ENCODE measurements at places on chromosomes 2 and 18.

DNA sequence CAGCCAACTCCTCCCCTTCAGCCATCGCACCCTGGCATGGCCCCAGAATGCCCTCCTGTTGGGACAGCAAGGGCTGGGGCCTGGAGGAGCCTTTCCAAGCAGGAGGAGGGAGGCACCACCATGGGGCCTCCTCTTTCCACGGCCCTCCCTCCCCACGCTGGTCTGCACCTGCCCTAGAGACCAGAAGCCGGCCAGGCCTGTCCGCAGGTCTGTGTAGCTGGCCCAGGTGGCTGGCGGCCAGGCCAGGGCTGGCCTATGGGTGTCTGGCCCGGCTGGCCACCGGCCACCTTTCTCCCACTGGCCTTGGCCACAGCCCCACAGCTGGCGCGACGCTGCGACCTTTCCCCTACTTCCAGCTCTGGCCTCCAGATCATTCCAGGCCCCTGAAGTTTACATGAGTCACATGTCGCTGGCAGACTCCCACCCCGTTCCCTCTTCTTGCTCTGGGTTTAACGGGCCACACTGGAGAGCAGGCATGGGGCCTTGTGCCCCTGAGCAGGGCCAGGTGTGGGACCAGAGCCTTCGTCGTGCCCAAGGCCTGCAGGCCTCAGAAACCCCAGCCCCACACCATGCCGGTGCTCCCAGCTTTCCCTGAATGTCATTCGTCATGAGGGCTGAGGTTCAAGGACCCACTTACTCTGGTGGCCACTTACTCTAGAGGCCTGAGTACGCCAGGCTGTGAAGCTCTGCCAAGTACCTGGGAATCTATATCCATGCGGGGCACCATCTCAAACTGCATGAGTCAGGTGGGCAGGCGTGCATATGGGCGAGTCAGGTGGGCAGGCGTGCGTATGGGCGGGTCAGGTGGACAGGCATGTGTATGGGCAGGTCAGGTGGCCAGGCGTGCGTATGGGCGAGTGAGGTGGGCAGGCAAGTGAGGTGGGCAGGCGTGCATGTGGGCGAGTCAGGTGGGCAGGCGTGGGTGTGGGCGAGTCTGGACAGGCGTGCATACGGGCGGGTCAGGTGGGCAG is 33.3 kb upstream of the KLF11 start:
- no peak for DNase-seq

GRCh38 chr18:59229191-59229590 is 9.2 kb downstream of the GRP start:
- DNase-seq: no peak

DNA sequence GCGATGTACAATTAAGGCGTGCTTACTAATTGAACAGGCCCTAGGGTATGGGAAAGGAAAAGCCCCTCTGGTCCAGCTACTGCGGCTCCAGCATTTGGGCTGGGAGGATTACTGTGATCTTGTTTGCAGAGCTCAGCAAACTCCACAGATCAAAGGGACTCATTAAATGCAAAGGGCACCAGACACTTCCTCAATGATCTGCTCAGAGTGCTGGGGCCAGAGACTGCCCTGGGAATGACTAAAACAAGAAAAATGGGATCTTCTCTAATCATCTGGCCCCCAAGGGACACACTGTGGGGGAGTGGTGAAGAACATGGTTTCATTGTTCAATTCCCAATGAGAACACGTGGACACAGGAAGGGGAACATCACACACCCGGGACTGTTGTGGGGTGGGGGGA is 85.0 kb downstream of the MARCHF4 start:
- no peak for DNase-seq

DNA sequence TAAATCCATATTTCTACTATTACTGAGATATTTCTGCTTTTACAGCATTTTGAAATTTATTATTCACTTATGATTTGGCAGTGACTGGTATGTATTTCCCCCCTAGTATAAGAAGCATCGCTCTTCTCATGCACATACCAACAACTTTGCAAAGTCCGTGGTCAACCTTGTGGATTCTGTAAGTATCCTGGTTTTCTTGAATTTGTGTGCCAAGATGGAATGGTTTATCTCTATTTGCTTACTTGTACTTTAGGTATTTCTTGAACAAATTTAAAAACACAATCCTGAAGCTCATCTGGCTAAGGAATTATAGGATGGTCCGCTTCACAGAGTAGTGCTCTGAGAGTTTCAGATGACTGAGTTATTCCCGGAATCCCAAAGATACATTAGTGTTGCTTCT is 85.0 kb upstream of the FAM237A start:
- DNase-seq: no peak

DNA sequence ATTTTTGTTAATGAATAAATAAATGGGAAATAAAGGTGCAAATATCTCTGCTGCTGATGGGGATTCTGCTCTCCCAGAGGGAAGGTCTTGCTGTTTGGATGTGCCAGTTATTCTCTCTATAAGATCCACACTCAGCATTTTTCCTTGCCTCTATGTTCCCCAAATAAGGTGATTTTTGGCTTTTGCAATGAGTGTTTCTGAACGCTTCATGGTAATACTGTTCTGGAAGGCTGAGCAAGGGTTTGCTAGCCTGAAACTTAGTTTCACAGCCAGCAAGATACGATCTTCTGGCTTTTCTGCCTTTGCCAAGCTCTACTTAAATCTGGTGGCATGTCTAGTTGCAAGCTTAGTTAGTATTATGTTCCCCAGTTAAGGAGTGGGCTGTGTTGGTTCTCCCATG is 114.6 kb downstream of the LPIN1 start:
- no peak for DNase-seq

- peak; percentile 15 for DNase-seq
Measured at GRCh38 chr2:230068651-230069055, at the start of gene SLC16A14. TSS of gene SLC16A14 (minus strand) at chr2:230068924. CDS start at chr2:230059352, 9,572 bp downstream.

GRCh38 chr2:238286095-238286494 is 2.3 kb downstream of the PER2 start:
- no peak for DNase-seq

DNA sequence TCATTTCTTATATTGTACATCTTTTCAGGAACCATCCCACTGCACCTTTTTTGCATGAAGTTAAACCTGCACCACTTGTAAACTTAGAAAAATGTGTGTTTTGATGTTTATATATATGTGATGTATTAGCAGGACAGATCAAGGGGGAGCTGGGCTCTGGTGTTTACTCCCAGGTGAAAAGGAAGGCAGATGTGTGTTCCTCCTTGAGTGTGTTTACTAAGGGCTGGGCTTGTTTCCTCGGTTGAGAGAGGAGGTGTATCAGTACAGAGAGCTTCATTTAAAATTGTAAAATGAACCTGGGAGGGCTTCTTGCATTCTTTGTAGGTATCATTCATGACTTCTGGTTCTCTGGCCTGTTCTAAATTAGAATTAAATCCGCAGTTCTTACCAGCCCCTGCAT is 14.8 kb downstream of the LPIN1 start:
- no peak for DNase-seq

DNA sequence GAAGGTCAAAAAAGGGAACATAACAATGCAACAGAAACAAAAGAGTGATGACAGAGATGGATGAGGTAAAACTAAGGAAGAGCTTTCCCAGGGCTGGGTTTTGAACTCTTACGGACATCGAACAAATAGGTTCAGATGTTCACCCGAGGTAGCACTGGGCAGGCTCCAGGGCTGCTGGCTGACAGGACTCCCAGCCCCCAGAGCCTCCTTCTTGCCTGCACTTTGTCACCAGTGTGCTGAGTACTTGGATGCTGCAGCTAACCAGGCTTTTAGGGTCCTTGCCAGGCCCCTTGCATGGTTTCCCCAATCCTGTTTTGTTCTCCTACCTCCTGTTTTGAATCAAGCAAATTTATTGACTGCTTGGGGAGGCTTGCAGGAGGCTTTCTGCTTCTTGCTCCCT is 322.9 kb downstream of the DYSF start:
- no peak for DNase-seq

GRCh38 chr18:11339188-11339775 is 189.9 kb upstream of the PIEZO2 start:
- DNase-seq: no peak

GRCh38 chr2:227406177-227407031 is 18.7 kb upstream of the SCYGR1 start:
- no peak for DNase-seq

GRCh38 chr2:112003576-112004252 is 51.4 kb upstream of the TMEM87B start:
- DNase-seq: no peak

- DNase-seq: no peak
Measured at GRCh38 chr2:47237375-47238334, 82.5 kb upstream of the STPG4 start.

DNA sequence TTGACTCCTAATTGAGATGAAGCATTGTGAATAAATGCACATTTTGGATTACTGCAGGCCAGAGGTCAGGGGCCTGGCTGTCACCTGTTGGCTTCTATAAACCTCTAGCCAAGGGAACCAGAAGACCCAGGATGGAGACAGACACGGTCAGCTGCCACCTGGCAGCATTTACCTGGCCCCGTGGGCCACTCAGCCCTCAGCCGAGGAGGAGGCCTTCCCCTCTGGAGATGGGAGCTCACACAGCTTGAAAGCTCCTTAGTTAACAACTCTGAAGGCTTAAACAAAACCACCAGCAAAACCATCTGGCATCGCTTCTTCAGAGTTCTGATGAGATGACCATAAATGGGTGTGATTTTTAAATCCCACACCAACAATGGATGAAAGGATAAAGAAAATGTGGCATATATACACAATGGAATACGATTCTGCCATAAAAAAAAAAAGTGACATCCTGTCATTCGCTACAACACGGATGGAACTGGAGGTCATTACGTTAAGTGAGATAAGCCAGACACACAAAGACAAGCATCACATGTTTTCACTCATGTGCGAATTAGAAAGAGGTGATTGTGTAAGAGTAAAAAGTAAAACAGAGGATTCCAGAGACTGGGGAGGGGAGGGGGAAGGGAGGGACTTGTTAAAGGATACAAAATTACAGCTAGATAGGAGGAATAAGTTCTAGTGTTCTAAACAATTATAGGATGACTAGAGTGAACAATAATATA is 218.4 kb downstream of the TMEM163 start:
- DNase-seq: no peak

DNA sequence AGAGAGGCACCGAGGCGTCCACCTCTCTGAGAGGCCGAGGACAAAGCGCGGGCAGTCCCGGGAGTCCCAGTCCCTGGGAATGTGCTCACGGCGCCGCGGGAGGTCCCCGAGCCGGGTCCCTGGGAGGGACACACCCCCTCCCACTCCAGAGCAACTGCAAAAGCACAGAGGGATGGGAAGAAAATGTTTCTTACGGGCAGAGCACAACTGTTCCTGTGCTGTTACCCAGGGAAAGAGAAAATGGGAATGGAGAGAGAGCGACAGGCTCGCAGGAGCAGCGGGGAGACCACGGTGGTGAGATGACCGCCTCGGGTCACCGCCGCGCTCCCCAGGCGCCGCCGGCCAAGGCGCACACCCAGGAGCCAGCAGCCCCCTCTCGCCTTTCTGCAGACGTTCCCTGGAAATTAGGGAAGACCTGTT is 1.2 kb upstream of the BCL11A start:
- DNase-seq: no peak

DNA sequence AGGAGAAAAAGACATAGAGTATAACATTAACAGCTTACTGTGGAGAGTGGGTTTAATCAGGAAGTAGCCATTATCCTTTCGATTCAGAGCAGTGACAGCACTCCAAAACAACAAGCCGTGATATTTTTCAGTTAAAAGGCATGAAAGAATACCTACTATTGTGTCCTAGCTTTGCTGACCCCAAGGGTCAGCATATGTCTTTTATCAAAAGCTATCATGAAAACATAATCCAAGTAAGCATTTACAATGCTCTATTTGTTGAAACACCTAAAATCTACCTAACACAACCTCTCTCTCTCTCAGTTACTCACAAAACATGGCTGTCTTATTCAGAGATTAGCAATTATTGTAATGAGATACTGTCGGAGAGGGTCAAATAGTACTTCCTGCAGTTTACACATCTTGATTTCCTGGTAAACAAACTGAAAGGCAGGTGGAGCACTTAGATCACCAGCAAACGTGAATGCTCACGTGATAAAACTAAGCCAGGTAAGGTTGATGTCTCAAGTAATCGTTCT is 100.0 kb downstream of the BAZ2B start:
- DNase-seq: no peak

DNA sequence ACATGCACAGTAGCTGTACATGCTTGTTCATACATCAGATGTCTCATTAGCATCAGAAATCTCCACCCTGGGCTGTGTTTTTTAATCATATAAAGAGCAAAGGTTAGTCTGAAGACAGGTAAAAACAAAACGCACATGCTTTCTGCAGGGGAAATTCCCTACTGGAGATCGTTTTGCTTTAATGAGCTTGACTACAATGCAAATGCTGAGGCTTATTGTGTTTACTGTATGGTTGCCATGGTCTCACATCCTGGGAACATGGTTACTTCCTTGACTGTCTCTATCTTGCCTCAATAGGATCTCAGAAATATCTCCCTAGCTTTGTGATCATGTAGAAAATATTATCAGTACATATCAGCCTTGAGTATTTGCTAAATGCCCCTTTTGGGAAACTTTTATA is 336.5 kb upstream of the TFPI start:
- DNase-seq: no peak

DNA sequence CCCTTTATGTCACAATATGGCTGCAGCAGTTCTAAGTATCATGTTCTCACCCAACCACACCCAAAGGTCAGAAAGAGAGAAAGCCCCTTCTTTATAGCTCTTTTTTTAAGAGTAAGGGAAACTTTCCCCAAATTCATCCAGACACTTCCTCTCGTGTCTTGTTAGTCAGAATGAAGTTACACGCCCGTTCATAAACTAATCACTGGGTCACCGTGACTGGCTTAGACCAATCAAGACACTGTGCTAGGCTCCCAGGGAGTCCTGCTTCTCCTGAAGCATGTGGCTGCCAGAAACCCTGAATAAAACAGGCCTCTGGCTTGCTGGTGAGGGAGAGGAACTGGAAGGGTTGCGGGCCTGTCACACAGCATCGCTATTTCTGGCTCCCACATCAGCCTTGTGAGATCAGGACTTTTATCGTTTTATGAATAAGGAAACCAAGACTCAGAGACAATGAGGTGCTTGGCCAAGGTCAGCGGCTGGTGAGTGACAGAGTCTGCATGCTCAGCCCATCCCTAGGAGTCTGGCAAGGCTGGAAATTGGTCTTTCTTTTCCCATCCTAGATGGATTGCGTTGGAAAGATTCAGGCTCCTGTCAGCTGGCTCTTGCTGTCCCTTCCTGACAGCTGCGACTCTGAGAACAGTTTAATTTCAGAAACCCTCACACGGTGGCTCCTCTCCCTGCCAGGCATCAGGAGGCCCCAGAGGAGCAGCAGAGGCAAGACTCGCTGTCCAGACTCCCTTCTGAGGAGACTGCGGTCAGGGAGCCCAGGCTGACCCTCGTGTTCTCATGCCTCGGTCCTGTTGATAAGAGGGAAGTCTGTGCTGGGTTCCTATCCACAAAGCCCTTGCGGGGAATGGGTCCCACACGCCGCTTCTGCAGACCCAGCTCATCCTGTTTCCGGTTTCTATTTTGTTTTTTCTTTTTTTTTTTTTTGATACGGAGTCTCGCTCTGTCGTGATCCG is 104.5 kb upstream of the TAF1B start:
- DNase-seq: no peak

DNA sequence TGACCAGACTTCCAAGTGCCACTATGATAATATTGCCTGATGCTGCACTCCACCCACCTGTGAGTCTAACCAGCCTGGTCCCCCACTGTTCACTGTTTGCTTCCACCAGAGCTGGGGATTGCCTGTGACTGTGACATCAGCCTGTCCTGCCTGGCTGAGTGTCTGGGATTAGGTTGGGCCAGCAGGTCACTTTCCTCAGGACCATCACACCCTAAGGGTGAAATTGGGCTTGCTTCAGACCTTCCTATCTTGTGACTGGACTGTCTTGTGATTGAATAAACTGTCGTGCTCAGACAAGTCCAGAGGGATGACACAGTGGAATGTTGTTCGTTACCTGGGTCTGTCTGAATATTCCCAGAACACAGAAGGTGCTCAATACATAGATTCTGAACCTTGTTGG is 87.4 kb upstream of the HK2 start:
- DNase-seq: no peak

- no peak for DNase-seq
Measured at GRCh38 chr2:185793532-185794345, 55.1 kb downstream of the FSIP2 start.

Measured in activated CD4-positive, alpha-beta T cell treated with anti-CD3 and anti-CD28 coated beads for 4 hours (primary cell).